ENCODE measurements at places on chromosomes 3 and 15.

- DNase-seq, result no peak
Observed at GRCh38 chr3:108493862-108494261, 16.5 kb downstream of the MYH15 start.

DNA sequence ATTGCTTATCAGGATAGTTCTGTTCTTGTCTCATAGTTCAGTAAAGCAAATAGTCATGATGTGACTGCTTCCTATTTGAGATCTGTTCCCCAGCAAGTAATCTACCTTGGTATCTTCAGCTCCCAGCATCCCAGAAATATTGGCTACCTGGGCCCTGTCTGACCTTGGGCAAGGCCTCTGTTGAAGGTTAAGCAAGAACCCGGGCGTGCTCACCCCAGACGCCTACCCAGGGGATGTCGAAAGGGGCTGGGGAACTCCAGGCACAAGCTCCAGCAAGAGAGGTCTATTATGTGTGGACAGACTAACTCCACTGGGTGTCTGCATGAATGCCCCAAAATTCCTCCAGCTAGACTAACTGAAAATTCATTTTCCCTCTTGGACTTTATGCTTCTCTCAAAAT, 37.3 kb upstream of the IGF1R start:
- DNase-seq, result no peak

- DNase-seq, result peak; percentile 18
Observed at GRCh38 chr15:97903971-97904572, 56.4 kb upstream of the ARRDC4 start.

DNA sequence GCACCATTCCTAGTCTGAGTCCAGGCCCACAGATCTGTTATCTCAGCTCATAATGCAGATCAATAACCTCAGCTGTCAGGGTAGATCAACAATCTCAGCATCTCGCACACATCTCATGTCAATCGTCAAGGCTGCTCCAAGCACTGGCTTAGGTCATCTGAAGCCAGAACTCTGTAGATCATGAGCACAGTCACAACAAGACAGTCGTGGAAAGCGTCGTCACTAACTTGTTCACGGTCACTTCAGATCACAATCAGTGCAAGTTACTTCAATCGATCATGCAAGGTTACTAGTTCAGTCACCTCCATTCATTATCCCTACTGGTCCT, 71.8 kb downstream of the RBPMS2 start:
- DNase-seq, result peak; percentile 10

DNA sequence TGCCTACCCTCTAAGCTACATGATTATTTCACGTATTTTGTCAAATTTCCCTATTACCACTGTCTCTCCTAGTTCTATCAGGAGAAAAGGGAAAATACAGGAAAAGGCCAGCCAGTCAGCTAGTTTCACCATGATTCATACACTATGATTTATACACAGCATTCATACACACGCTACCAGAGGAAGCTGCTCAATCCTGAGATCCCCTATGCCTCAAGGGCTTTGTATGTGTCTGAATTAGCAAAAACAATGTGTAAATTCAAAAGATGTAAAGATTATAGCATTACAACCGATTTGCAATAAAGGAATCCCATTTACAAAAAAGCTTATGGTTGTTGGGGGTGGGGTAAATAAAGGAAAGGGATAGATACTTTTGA, 3.1 kb upstream of the ACKR4 start:
- DNase-seq, result no peak

GRCh38 chr15:96732704-96733103, 402.2 kb downstream of the NR2F2 start:
- DNase-seq, result no peak

All from T-helper 2 cell treated with Interferon-gamma antibody and Interleukin-4, amounts not matched to agents 5 μg/mL and 100 μg/mL, for 36 hours (primary cell).